ENCODE measurements at places on chromosomes 11 and 22.

- no peak for DNase-seq
Measured at GRCh38 chr11:36237391-36237790, 51.8 kb downstream of the COMMD9 start.

GRCh38 chr22:39414377-39414776 lies 14.8 kb downstream of the TAB1 start:
- no peak for DNase-seq

DNA sequence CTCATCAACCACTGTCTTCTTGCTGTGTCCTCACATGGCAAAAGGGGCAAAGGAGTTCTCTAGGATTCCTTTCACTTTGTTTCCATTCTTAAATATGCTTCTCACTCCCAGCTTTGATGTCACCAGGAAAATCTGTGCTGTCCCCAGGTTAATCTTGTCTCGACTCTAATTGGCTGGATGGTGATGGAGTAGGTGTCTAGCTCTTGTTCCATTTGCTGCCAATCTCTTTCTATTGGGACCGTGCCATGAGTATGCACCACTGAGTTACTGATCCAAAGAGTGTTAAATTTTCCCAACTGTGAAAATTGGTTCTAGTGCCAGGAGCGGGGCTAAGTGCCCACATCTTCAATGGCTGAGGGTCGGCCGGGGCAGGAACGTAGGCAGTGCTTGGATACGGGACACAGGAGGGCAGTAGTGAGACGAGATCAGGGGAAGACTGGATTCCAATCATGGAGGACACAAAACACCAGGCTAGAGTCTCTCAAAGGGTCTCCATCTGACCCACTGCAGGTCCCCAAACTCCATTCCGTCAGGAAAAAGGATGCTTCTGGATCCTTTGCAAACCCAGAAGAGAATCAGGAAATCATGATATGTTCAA lies 47.7 kb upstream of the CSNK2A3 start:
- DNase-seq: peak; percentile 9

GRCh38 chr11:104897891-104898684 lies at the start of gene CASP12:
TSS of gene CASP12 (minus strand) at chr11:104898460.
- DNase-seq: peak; percentile 23

- no peak for DNase-seq
Measured at GRCh38 chr11:108662700-108663099, 2.2 kb upstream of the DDX10 start.

DNA sequence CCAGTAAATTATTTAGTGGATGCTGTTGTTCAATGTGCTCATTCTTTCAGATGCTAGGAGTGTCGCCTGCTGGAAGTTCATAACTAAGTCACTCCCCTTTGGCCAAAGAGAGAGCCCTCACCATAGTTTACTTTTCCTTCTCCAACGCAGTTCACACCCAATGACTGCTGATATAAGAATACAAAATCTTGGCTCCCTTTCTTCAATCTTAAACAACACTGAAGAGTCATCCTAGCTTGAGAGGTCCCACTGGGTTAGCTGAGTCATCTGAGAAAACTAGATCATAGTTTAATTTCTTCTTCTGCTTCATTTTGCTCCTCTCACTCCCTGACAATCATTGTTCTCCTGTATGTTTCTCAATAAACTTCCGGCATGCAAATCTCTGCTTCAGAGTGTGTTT lies 5.4 kb upstream of the OR52L1 start:
- DNase-seq: no peak

- no peak for DNase-seq
Measured at GRCh38 chr22:33832558-33833151, 87.6 kb downstream of the LARGE1 start.

DNA sequence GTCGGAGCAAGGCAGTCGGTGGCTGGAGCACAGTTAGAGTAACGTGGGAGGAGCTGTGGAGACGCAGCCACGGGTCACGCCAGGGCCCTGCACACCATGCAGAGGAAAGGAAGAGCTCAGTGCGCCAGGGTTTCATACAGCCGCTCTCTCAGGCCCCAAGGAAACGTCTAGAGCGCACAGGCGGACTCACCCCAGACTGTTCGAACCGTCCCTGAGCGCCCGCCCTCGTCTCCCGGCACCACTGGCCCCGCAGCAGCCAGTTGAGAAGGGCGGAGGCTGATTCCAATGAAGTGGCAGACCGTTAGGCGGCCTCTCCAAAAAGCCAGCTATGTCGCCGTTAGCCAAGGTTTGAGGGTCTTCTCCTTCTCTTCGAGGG lies 483 bp upstream of the HYLS1 start:
- DNase-seq: peak; percentile 10

- DNase-seq: no peak
Measured at GRCh38 chr11:11735586-11735985, 106.2 kb upstream of the USP47 start.

- DNase-seq: no peak
Measured at GRCh38 chr22:44588348-44588747, 90.3 kb upstream of the RTL6 start.

DNA sequence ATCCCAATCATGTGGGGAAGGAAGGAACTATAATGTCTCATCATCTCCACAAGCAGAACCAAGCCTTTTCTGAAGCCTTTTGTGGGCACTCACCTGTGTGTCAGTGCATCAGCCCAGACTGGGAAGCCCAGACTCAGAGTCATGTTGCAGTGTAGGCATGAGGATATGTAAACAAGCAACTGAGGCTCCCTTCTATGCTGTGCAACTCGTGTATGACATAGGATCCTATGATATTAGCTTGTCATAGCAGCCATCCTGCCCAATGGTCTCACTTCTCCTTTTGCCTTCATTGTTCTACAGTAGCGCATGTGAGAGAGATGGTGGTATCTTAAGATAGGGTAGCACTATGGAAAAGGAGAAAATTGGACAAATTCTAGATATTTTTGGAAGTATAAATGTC lies 103.4 kb upstream of the OLFML1 start:
- DNase-seq: no peak

- no peak for DNase-seq
Measured at GRCh38 chr11:71456294-71456693, 3.3 kb downstream of the NADSYN1 start.

DNA sequence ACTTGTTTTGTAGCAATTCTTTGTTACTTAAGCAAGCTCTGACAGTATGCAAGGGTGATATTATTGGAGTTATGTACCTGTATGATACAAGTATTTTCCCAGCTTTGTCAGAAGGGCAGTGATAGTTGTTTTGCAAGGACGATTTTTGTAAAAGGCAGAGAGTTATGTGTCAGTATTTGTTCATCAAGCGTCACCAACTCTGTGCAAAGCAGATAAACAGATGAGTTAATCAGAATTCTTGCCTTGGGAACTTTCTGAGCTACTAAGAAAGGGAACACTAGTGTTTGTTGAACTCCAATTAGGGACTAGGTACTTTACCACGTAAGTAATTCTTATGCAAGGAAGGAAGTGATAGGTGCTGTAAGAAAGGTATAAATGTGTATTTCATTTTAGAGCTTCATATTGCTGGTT lies 1.4 kb downstream of the USP47 start:
- DNase-seq: peak; percentile 95

- no peak for DNase-seq
Measured at GRCh38 chr11:121035169-121035755, 11.4 kb downstream of the TBCEL start.

DNA sequence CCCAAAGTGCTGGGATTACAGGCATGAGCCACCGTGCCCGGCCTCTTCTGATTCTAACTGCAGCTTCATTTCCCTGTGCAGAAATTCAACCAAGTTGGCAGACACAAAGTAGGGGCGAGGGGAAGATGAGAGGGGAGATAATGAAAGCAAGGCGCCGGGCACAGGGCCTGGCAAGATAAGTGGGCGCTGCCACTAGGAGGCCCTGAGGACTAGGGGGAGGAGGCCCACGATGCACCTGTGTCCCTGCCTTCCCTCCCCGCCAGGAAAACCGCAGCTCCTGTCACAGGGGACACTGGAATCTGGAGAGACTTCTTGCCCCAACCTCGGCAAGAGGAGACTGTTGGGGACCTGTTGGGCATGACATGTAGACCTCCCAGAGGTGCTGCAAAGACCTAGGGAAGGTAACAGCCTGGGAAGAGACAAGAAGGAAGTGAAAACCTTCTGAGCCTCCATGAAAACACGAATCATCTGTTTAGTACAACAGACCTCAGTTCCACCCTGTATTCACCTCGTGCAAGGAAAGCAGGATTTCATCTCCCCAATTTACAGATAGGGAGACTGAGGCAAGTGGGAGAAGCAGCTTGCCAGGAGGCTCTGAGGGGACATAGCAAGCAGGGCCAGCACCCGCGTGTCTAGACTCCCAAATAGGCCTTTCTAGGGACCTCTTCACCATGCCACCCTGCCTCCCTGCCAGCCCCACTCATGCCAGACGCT lies 3.1 kb upstream of the LGALS1 start:
- no peak for DNase-seq

DNA sequence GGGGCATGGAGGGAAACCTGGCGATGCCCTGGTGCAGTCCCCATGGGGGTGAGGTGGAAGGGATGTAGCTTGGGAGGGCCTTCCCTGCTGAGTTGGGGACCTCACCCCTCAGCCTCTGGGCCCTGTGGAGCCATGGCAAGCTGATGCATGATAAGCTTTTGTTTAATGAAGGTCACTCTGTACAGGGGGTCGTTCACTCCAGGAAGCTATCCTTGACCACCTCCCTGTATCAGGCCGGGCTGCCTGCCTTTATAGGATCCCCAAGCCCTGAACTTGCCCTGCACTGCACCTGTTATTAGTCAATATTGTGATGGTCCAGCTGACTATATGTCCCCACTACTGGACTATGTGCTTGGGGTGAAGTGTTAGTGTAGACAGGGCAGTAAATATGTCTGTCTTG lies 49.7 kb upstream of the MYEOV start:
- DNase-seq: no peak

- peak; percentile 10 for DNase-seq
Measured at GRCh38 chr11:87722756-87723565, 452.3 kb downstream of the RAB38 start.

GRCh38 chr22:37641561-37641949 lies 2.1 kb downstream of the SH3BP1 start:
- no peak for DNase-seq

DNA sequence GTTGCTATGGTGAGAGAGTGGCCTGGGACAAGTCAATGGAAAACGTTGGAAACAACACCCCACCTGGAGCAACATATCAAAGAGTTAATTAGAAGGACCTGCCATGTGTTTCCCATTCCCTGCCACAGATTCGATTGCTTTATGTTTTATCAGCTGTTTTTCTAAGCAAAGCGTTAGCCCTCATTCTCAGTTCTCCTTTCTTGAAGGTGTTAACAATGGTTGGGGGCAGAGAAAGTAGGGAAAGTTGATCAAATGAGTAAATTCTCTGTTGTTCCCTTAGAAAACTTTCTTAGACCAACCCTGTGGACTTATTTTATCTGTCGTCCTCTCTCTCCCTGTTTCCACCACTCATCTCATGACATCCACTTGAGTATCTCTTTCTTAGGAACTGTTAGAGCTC lies 102.5 kb downstream of the ADAMTS15 start:
- DNase-seq: no peak

DNA sequence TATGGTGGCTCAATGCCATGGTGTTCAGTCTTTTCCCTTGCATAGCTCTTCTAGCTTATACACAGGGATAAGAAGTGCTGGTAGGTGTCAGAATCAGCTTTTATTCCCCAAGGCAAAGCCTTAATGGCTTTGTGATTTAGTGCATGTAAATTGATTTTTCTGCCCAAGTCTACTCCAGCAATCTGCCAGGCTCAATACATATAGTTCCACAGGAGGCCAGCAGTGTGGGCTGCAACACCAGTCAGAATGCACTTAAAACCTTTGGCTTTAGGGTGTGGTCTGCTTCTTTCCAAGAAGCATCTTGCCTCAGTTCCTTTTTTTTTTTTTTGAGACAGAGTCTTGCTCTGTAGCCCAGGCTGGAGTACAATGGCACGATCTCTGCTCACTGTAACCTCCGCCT lies 14.5 kb upstream of the CAPRIN1 start:
- no peak for DNase-seq

DNA sequence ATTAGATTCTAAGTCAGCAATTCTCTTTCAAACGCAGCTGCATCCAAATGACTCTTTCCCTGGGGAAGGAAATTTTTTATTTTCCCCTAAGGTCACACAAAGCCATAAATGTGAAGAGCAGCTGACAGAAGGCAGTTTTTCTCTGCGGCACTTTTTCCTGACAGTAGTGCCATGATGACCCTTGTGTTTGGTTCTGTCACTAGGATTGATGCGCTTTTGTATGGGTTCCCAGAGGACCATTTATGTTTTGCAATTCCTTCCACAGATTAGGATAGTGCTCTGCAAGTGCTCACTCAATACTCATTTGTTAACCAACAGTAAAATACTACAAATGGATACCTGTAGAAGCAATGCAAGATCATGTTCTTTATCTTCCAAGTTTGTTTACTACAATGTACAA lies 359.6 kb upstream of the CTSC start:
- DNase-seq: no peak

DNA sequence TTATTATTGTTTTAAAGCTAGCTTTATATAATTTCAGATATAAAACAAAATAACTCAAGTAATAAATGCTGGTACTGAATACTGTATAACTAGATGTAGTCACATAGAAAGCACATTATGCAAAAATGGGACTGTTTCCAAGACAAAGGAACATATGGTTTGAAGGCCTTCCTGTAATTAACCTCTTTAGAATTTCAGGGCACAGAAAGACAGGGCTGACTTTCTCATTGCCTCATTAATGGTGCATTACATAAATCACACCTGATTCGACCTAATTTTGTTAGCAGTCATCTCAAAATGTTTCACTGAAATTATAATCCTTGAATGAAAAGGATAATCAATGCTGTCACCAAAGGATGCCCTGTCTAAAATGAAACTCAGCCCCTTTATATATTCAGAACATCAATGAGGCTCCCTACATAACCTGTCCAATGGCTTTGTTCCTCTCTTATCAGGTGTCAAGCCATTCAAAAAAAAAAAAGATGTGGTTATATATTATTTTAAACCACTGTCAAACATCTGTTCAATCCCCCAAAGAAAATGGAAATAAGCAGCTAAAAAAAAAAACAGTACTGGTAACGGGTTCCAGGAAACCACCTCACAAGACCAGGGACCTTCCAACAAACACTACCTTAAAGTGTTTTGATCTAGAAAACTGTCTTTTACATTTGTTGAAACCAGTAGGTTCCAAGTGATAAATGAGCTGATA lies 77.4 kb downstream of the FAM168A start:
- DNase-seq: peak; percentile 21
